Globus pallidus (tissue), 1 donor: ENCODE measurements at places on chromosomes 3 and 15.

DNA sequence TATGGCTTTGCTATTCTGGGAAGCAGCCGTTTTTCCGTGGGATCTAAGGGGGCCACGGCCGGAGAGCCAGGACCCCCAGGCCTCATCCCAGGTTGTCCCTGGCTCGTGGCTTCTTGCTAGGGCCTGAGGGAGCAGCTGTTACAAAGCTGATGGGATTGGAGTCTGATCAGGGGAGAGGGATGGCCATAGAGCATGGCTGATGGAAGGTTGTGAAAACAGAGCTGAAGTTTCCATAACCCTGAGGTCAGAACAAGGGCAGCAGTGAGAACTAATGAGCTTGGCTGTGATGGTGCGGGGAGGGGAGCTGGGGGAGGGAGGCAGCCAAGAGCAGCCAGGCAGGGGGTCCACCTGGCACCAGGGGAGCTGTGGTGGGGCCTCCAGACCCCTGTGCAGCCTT is 63.0 kb downstream of the LINGO1 start:
- no peak for DNase-seq

- DNase-seq, result no peak
Measured at GRCh38 chr3:23252122-23252521, 49.0 kb downstream of the UBE2E2 start.

DNA sequence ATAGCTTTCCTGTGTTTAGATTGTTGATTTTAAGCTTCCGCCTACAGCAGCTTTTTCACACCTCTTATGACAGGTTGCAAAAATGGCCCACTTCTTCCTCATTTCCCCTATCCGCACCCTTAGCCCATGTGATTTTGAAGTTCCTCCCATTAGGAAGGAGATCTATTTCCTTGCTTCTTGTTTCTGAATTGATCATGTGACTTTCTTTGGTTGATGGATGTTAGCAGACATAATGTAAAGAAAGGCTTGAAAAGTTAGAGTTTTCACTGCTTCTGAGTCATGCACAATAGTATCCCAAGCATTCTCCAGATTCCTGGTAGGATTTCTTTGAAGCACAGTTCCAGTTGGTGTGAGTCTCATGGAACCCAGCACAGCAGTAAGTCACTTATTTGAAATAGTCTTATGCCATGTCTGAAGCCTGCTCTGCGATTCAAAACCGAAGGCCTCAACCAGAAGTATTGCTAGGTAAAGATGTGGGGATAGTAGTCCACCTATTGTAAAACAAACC is 76.6 kb downstream of the EDEM1 start:
- DNase-seq, result no peak

- DNase-seq, result no peak
Measured at GRCh38 chr15:78057803-78058202, 19.7 kb downstream of the TBC1D2B start.

- DNase-seq, result no peak
Measured at GRCh38 chr3:7707187-7707586, 794.4 kb upstream of the LMCD1 start.

DNA sequence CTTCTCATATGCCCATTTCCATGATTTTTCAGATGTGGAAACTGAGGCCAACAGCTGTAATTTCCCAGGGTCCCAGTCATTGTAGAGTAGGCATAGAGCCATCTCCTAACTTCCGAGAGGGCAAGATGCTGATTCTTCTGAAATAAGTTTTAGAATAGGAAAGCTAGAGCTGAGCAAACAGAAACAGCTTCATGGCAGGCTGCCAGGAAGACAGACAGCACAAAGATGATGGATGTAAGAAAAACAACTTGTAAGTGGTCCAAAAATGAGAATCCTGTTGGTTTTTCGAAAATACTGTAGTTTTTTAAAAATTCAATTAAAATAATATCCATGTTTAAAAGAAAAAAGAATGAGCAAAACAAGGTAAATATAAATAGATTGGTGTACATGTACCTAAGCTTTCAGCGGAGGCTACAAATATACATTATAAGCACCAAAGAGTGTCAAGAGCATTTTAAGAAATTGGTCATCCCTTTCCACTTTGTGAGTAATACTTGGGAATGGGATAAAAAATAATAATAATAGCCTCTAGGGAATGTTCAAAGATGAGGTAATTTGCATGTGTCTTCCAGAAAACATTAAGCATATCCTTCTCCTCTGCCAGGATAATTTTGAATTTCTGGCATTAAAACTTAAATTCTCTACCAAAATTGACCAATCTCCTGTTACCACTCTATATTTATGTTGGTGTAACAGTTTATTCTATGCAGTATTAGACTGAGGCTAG is 406.6 kb downstream of the MECOM start:
- no peak for DNase-seq

GRCh38 chr3:197327701-197328100 is 29.3 kb upstream of the DLG1 start:
- DNase-seq, result peak; percentile 86

DNA sequence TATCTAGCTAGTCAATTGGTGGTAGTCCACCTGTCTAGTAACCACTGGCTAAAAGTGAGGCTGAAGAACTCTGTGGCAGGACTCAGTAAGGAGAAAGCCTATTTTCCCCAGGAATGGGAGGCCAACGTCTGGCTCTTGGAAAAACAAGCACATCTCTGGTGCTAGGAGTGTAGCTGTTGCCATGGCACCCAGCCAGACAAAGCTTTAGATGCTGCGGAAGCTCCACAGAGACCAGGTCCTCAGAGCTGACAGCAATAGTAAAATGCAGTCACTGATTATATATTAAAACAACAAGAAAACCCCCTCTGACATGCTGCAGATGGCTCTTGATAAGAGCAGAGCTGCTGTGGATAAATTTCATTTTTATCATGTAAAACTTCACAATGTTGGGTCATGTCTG is 124.9 kb upstream of the STRIT1 start:
- peak; percentile 6 for DNase-seq

- no peak for DNase-seq
Measured at GRCh38 chr3:15368561-15369135, 36.3 kb upstream of the SH3BP5 start.

GRCh38 chr3:147369661-147370123 is 36.7 kb downstream of the ZIC4 start:
- DNase-seq, result no peak

- DNase-seq, result no peak
Measured at GRCh38 chr3:88983458-88983857, 124.0 kb upstream of the EPHA3 start.

- DNase-seq, result no peak
Measured at GRCh38 chr3:31853580-31853979, 127.5 kb downstream of the OSBPL10 start.

DNA sequence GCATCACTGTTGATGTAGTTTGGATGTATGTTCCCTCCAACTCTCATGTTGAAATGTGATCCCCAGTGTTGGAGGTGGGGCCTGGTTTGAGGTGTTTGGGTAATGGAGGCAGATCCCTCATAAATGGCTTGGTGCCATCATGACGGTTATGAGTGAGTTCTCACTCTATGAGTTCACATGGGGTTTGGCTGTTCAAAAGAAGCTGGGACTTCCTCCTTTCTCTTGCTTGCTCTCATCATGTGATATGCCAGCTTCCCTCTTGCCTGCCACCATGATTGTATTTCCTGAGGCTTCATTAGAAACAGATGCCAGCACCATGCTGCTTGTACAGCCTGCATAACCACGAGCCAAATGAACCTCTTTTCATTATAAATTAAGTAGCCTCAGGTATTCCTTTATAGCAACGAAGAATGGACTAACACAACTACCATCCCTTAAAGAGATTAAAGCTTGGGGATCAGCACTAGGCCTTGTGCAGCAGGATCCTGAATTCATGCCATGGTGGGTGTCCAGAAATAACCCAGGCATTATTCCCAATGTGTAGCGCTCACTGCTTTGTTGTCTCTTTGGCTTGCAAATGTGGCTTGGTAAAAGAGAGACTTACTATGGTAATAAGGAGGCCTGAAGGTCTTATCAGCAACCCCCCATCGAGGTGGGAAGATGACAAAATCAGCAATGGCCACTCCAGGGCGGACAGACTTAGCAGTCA is 41.9 kb downstream of the NDUFB4 start:
- no peak for DNase-seq

GRCh38 chr3:60675424-60675823 is 575.8 kb downstream of the FHIT start:
- no peak for DNase-seq
